Fibroblast of skin of right biceps (primary cell): ENCODE measurements at places on chromosomes 7 and 10.
A peak's percentile ranks its signal among the peaks of the same experiment; 100 is the strongest.

DNA sequence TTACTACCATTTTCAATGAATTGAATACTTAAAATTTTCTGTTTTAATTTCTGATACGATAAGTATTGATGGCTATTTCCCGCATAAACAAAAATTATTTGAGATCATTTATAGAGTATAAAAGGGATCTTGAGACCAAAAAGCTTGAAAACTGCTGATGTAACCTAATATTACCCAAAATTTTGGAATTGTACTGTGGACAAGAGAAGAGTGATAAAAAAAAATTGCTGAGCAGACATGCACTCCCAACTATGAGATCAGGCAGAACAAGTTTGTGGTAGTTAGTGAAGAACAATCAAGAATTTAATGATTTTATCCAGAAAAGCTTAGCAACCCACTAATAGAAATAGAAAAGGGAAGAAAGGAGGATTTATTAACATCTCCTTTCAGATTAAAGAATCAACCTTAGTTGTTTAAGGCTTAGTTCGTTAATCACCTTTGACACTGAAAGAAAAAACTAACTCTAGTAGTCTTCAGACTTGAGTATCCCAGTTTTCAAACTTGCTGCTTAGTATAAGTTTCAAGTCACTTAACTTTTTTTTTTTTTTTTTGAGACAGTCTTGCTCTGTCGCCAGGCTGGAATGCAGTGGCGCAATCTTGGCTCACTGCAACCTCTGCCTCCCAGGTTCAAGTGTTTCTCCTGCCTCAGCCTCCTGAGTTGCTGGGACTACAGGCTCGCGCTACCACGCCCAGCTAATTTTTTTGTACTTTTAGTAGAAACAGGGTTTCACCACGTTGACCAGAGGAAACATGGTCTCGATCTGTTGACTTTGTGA lies 50.6 kb upstream of the ZC3HAV1 start:
- no peak for DNase-seq

GRCh38 chr7:69748530-69748929 lies 150.3 kb downstream of the AUTS2 start:
- DNase-seq = peak; percentile 41

- peak; percentile 30 for DNase-seq
Measured at GRCh38 chr10:72173619-72174296, 42.1 kb upstream of the ANAPC16 start.

DNA sequence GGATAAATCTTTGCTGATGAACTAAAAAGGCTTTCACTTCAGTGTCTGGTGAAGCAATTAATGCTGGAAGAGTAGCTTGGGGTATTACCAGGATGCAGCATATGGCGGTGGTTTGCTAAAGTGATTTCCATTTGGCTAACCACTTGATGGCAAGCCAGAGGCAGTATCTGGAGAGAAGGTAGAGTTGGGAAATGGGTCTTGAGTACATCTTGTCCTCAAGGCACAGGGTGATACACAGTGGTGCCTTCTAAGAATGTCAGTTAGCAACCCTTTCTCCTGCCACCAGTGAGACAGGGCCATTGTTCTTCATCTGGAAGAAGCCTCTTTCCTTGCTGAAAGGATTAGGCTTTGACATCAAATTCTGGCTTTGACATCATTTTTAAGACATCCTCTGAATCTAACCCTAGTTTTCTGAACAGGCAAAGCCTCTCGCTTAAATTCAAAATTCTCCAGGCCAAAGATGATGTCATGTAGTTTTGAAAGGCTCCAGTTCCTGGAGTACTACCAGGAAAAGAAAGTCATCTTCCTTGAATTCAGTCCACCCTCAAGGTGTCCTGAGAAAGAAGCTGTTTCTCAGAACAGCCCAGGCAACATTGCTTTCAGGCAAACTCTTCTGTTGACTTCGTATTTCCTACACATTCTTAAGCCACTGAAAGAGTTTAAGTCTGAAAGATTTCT lies 162.4 kb downstream of the ARID5B start:
- peak; percentile 51 for DNase-seq

- no peak for DNase-seq
Measured at GRCh38 chr10:100767422-100767775, 22.0 kb downstream of the PAX2 start.

GRCh38 chr7:82669141-82669540 lies 225.6 kb upstream of the CACNA2D1 start:
- no peak for DNase-seq

DNA sequence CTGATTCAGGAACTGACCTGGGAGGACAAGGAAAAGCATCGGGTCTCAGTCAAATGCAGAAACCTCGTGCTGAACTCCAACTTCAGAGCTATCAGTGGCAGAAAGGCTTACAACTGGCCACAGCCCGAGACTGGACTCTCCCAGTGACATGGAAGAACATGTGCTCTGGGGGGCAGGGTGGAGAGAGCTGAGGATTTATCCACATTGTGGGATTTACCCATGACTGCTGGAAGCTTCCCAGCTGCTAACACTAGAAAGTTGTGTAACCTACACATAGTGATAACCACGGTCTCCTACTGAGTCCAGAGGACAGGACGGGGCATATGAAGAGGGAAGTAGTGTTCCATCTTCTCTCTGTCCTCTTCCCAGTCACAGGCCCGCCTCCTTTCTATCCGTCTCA lies 103.4 kb downstream of the ITIH5 start:
- DNase-seq = peak; percentile 69

DNA sequence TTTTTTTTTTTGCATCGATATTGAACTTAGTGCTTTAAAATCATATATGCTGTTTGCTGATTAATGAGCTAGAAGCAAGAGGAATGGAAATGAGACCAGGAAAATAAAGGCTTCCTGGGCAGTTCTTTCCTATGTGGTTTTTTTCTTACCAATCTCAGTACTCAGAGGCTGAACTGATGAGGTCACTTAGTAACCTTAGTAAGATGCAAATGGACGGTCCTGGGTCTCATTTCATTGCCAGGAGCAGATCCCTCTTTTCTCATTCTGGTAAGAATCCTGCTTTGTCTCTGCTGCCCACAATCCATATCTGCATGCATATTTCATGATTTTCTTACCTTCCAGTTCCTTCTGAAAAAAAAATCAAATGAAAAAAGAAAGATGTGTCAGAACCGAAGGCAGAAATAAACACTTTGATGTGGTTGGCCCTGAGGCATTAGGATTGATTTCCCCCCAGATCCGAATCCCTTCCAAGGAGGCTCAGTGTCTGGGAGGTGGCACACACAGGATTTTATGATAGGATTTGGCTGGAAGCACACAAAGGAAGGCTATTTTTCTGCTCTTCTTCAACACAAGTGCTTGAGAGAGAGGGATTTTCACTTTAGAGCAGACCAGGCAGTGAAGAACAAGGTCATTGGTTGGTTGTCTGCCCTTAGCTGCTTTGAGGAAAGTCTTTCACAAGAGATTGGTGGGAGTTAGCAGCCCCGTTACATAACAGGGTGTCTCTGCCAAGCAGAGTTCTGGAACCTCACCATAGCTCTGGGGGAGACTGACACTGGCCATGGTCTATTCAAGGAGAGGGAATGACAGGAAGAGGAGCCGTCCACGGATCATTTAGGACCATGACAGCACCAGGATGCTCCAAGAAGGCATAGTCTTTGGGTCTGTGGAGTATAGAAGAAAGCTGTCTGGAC lies 150.0 kb downstream of the CAMK1D start:
- no peak for DNase-seq
